H1 (cell line): ENCODE measurements at places on chromosomes 3 and 15. TPM values are rescaled to one million over a fixed set of nuclear protein-coding genes. Genes with fewer than 3 reads are reported as not detected.
A peak's percentile ranks its signal among the peaks of the same experiment; 100 is the strongest.

The HOMER2 gene
- 26.2 and 27.6 TPM in 2 replicates for total RNA-seq

The RLBP1 gene
- total RNA-seq: not detected in 2 replicates

The MESP2 gene
- total RNA-seq: 0.35 and 0.38 TPM in 2 replicates

The SLC22A13 gene
- total RNA-seq: 0.41 and 0.54 TPM in 2 replicates

The TM4SF1 gene
- 0.26 and 1.5 TPM in 2 replicates for total RNA-seq

The IL5RA gene
- not detected in 2 replicates for total RNA-seq

DNA sequence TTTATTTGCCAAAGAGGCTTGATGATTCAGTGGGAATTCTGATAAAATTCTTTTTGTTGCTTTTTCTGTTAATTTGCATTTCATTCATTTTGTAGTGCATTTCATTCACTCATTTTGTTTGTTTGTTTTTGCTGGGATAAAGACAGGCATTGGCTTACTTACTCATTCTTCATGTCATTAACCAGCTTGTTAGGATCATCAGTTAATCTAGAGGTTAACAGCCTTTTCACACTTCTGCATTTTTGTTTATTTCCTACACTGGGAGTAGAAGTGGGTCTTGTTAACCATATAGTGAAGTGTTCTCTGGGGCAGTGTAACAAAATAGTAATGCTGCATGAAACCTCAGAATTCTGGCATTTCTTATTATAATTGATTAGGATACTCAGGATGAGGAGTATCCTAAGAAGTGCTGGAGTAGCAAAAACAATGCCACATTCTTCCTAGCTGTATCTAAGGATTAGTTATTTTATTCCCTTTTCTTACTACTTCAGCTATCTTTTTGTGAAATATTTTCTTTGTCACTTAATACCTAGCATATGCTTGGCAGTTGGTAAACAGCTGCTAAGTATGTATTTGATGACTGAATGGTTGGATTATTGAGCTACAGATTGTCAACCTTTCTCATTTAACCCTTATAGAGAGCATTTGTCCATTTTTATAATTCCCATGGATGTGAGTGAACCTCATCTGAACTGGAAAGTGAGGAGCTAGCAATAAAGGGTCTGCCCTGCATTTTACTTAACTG, 135.7 kb upstream of the LRRFIP2 start:
- no peak for DNase-seq
- H3K4me1 ChIP-seq: no peaks in the 10 kb centered on the region
- H3K36me3 ChIP-seq: no peaks in the 10 kb centered on the region
- H3K27ac ChIP-seq: no peak overlapping the region

GRCh38 chr3:74000725-74001124, 376.0 kb upstream of the PDZRN3 start:
- DNase-seq: no peak
- no peaks in the 10 kb centered on the region for H3K36me3 ChIP-seq
- H3K4me1 ChIP-seq: no peaks in the 10 kb centered on the region
- H3K4me3 ChIP-seq: no peak overlapping the region
- no peak overlapping the region for H3K27ac ChIP-seq
- H3K27me3 ChIP-seq: no peaks in the 10 kb centered on the region

GRCh38 chr3:66409771-66410754, 90.8 kb downstream of the LRIG1 start:
- H3K4me1 ChIP-seq: peaks cover 4% of the 10 kb centered on the region
- peaks cover 52% of the 10 kb centered on the region for H3K36me3 ChIP-seq
- no peak overlapping the region for H3K27ac ChIP-seq
- no peak for DNase-seq
- no peaks in the 10 kb centered on the region for H3K27me3 ChIP-seq

- DNase-seq: no peak
- no peaks in the 10 kb centered on the region for H3K27me3 ChIP-seq
- no peaks in the 10 kb centered on the region for H3K4me1 ChIP-seq
- H3K4me3 ChIP-seq: no peak overlapping the region
Observed at GRCh38 chr15:52103217-52104207, 9.1 kb downstream of the BCL2L10 start.

DNA sequence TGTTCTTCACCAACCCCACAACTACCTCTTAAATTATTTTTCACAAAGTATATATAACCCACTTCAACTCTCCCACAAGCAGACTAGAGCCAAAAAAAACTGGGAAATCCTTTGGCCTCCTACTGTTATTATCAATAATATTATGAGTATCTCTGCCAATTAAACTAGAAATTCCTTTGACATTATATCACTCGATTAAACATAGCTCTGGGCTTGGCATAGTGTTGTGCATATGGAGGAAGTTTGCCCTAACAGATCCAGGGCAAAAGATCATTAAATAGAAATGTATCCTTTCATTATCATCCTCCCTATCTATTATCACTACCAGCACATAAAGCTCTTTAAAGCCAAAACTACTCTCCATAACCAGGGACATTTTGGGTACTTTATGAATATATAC, 74.9 kb downstream of the OSBPL10 start:
- H3K4me3 ChIP-seq: no peak overlapping the region
- no peak for DNase-seq
- peaks cover 4% of the 10 kb centered on the region; the same call in 1 of the 2 replicates for H3K4me1 ChIP-seq
- H3K27ac ChIP-seq: no peak overlapping the region
- no peaks in the 10 kb centered on the region for H3K27me3 ChIP-seq

DNA sequence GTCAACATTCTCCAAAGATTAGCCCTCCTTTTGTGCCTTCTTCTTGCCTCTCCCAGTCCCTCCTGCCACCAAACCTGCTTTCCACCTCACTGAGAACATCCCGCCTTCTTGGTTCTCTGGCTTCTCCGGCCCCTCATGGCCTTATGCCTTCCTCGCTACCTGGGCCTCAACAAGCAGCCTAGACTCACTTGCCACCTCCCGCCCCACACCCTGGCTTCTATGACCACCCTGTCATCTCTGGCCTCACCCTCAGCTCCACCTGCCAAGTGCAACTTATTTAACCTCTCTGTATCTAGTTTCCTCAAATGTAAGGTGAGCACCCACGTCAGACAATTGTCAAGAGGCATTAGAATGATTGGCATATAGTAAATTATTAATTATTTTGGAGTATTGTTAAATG, 68.8 kb upstream of the MEX3B start:
- H3K4me3 ChIP-seq: no peak overlapping the region
- no peak overlapping the region for H3K27ac ChIP-seq
- DNase-seq: no peak
- no peaks in the 10 kb centered on the region for H3K4me1 ChIP-seq
- H3K27me3 ChIP-seq: no peaks in the 10 kb centered on the region
- H3K36me3 ChIP-seq: no peaks in the 10 kb centered on the region

DNA sequence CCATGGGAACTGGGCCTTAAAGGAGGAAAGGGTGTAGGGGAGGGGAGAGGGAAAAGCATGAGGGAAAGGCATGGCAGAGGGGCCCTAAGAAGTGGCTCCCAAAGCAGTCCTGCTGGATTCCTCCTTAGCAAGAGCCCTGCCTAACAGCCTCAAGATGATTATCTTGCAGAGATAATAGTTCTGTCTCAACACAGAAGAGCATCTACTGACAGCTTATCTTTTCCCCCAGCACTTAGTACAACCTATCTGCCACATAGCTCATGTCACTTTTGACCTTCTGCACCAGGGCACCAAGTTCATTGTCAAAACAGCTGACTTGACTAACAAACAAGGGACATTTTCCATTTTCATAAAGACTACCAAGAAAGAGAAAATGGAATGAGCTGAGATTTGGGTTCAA, 86.3 kb downstream of the ANP32A start:
- peaks cover 2% of the 10 kb centered on the region for H3K4me1 ChIP-seq
- H3K27me3 ChIP-seq: no peaks in the 10 kb centered on the region
- no peaks in the 10 kb centered on the region for H3K36me3 ChIP-seq
- no peak for DNase-seq
- no peak overlapping the region for H3K4me3 ChIP-seq

- no peaks in the 10 kb centered on the region for H3K4me1 ChIP-seq
- no peaks in the 10 kb centered on the region for H3K27me3 ChIP-seq
- H3K27ac ChIP-seq: no peak overlapping the region
- DNase-seq: no peak
- peaks cover 43% of the 10 kb centered on the region for H3K36me3 ChIP-seq
- H3K4me3 ChIP-seq: no peak overlapping the region
Observed at GRCh38 chr3:15439476-15439875, 12.1 kb downstream of the EAF1 start.

DNA sequence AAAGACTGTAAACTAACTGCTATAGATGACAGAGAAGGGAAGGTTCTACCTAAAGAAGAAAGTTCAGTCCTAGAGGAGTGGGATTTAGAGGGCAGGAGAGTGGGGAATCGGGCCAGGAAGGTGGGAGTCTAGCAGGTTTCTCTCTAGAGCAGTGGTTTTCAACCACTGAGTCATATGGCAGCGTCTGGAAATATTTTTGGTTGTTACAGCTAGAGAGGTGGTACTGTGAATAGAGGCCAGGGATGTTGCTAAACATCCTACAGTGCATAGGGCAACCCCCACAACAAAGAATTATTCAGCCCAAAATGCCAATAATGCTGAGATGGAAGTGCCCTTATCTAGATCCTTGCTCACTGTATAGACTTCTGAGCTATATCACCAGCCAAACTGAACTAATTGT, 28.7 kb downstream of the ATP1B3 start:
- H3K36me3 ChIP-seq: peaks cover 64% of the 10 kb centered on the region
- no peaks in the 10 kb centered on the region for H3K27me3 ChIP-seq
- H3K27ac ChIP-seq: no peak overlapping the region
- no peak for DNase-seq
- H3K4me1 ChIP-seq: no peaks in the 10 kb centered on the region

DNA sequence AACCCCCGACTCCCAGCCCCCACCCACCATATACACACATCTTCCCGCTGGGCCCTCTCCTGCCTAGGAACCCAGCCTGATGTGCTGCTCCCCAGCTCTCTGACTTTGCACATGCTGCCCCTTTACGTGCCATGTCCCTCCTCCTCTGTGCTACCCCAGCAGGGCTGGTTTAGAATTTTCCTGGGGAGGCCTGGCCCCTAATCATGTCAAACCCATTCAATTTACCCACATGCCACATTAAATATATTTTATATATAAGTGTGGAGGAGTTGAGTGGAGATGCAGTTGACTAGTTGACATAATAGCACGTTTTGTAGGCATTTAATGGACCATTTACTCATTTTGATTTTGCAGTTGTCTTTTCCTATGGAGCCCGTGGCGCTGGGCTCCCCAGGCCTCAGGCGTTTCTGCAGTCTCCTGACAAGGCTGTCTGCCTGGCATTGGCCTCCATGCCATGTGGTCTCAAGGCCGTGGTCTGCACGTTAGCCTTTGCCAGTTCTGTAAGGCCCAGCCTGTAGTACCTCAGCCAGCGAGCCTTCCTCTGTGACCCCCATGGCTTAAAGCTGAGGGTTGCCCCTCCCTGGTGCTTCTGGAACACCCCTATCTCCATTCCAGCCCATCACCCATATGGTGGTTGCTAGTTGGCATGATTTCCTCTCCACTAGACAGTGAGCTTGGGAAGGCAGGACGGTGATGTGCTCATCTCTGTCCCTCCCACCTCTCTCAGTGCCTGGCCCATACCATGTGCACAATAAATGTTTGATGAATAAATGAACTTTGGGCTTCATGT, 155.8 kb downstream of the TLE3 start:
- H3K4me3 ChIP-seq: no peak overlapping the region
- no peaks in the 10 kb centered on the region for H3K27me3 ChIP-seq
- H3K27ac ChIP-seq: no peak overlapping the region

DNA sequence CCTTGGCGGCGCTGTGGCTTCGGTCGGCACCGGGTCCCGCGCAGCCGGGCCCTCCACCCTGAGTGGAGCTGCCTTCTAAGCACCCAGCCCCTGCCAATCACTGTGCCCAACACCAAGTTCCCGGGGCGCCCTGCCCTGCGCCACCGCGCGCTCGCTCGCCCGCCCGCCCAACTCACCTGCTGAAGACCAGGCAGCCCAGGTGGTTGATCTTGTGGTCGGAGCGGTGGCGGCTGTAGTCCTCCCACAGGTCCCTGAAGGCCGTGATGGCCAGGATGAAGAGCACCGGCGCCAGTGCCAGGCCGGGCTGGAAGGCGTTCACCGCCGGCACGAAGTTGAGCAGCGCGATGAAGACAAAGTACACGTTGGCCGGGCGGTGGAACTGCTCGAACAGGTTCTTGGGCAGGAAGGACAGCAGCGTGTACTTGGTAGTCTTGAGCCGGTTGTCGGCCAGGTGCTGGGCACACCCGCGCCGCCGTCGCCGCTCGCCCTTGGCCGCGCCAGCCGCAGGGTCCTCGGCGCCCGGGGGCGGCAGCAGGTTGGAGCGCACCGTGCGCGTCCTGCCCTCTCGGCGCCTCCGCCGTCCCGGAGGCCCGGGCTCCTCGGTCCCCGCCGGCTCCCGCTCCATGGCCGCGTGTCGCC, 536 bp downstream of the ATP10A start:
- no peak overlapping the region for H3K27ac ChIP-seq
- DNase-seq: peak; percentile 68
- H3K4me3 ChIP-seq: peak overlapping the region; percentile 38
- H3K27me3 ChIP-seq: peaks cover 46% of the 10 kb centered on the region
- H3K4me1 ChIP-seq: peaks cover 13% of the 10 kb centered on the region

- no peaks in the 10 kb centered on the region for H3K4me1 ChIP-seq
- H3K4me3 ChIP-seq: no peak overlapping the region
- no peaks in the 10 kb centered on the region for H3K27me3 ChIP-seq
- no peak overlapping the region for H3K27ac ChIP-seq
- no peak for DNase-seq
Observed at GRCh38 chr3:181915551-181915950, 203.8 kb downstream of the SOX2 start.

DNA sequence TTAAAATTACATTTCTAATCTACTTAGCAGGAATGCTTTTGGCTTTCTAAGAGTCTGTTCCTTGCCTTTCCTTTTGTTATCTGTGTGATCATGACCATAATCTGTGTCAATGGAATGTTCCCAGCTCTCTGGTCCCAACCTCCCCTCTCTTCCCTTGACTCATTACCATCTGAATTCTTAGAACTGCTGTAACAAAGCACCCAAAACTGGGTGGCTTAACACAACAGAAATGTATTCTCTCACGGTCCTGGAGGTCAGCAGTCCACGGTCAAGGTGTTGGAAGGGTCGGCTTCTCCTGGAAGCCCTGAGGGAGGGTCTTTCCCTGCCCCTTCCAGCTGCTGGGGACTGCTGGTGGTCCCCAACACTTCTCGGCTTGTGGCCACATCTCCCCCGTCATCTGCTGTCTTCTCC, 81.1 kb downstream of the LRRK1 start:
- no peak overlapping the region for H3K27ac ChIP-seq
- H3K36me3 ChIP-seq: no peaks in the 10 kb centered on the region
- H3K27me3 ChIP-seq: no peaks in the 10 kb centered on the region
- no peak for DNase-seq

GRCh38 chr15:89338036-89338435, 3.4 kb upstream of the POLG start:
- DNase-seq: no peak
- H3K27me3 ChIP-seq: peaks cover 3% of the 10 kb centered on the region; the same call in 1 of the 2 replicates
- H3K4me1 ChIP-seq: peaks cover 3% of the 10 kb centered on the region

GRCh38 chr3:18416332-18416731, 8.8 kb downstream of the SATB1 start:
- no peaks in the 10 kb centered on the region for H3K27me3 ChIP-seq
- no peak for DNase-seq
- no peaks in the 10 kb centered on the region for H3K4me1 ChIP-seq
- H3K4me3 ChIP-seq: no peak overlapping the region
- peaks cover 30% of the 10 kb centered on the region; the same call in 1 of the 2 replicates for H3K36me3 ChIP-seq

- H3K27me3 ChIP-seq: no peaks in the 10 kb centered on the region
- H3K4me3 ChIP-seq: no peak overlapping the region
- no peaks in the 10 kb centered on the region for H3K4me1 ChIP-seq
- no peak for DNase-seq
Observed at GRCh38 chr3:100041328-100041749, 73.0 kb downstream of the FILIP1L start.
